Activated T-cell treated with anti-CD3 and anti-CD28 coated beads for 24 hours (primary cell): ENCODE measurements at places on chromosomes 11 and 22.
A peak's percentile ranks its signal among the peaks of the same experiment; 100 is the strongest.

- no peak for DNase-seq
These were observed 666.6 kb upstream of the TENM4 start for GRCh38 chr11:80107415-80107814.

DNA sequence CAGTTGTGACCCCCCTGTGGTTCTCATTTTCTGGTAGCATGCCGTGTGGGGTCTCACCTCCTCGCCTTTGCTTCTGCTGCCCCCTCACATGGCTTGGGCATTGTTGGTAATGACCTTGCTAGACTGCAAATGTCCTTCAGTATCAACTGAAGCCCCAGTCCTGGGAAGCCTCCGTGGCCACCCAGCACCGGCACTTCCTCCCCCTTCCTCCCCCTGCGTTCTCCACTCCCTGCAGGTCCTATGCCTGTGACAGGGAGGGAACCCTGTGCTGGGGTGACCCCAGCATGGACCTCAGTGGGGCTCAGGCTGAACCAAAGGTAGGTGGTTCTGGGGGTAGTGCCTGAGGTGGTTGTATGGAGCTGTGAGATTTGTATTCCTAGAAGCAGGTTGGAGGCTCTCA is 5.9 kb downstream of the ST3GAL4 start:
- no peak for DNase-seq

DNA sequence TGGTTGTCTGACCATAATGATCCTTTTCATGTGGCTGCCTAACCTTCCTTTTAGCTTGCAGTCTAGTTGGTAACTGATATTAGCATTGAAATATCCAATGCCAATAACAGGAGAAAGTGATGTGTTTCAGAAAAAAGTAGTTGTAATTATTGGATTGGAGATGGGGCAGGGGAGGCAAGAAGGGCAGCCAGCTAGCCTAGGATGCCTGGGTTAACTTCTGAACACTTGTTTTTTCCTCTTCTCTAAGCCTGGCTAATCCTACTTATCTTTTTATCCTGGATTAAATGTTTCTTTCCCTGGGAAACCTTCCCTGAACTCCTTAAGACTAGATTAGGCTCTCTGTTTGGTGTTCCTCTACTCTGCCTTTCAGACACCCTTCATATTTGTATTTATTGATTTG is 380.2 kb downstream of the TMEM135 start:
- no peak for DNase-seq

DNA sequence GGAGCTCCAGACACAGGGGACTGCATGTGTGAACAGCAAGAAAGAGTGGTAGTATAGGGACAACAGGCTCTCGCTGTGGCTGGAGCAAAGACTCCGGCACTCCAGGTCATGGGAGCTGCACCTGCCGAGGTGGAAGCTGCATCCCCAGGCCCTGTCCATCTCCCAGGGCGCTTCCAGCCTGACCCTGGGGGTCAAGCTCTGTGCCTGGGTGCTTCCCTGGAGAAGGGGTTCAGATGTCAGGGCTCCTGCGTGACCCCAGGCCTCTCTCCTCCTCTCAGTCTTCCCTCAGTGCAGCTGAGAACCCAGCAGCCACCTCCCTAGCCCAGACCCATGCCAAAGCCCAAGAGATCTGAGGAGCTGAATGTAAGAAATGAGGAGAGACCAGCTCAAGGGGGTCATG is 3.4 kb downstream of the TMPRSS4 start:
- DNase-seq: no peak

DNA sequence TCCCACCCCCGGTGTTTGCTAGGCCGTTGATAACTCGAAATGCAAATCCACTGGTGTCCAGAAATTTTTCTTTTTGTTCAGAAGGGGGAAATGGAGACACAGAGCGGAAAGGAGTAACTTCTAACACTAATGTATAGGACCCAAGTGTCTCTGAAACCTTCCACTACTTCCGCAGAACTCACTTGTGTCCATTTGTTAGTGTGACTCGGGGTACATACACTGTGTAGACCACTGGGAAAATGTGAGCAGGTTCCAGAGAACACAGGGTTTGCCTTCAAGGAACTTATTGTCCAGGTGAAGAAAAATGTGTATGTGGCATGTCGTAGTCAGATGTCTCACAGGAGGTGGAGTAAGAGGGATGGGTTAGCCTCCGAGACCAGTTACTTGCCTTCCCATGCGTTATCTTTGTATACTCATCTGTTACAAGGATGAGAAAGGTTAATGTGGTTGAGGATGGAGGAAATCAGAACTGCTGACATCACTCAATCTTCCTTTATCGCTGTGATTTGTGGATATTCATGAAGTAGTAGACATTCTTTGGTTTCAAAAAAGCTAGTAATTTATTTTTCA is 857 bp downstream of the ARCN1 start:
- DNase-seq: peak; percentile 7

- no peak for DNase-seq
These were observed 3.4 kb upstream of the ASCL2 start for GRCh38 chr11:2273771-2274170.

- no peak for DNase-seq
These were observed 52.5 kb upstream of the KCNQ1OT1 start for GRCh38 chr11:2752204-2752770.
